K562 (cell line): ENCODE measurements at places on chromosomes 1 and 21. TPM values are rescaled to one million over a fixed set of nuclear protein-coding genes. Genes with fewer than 3 reads are reported as not detected.
A peak's percentile ranks its signal among the peaks of the same experiment; 100 is the strongest.

DNA sequence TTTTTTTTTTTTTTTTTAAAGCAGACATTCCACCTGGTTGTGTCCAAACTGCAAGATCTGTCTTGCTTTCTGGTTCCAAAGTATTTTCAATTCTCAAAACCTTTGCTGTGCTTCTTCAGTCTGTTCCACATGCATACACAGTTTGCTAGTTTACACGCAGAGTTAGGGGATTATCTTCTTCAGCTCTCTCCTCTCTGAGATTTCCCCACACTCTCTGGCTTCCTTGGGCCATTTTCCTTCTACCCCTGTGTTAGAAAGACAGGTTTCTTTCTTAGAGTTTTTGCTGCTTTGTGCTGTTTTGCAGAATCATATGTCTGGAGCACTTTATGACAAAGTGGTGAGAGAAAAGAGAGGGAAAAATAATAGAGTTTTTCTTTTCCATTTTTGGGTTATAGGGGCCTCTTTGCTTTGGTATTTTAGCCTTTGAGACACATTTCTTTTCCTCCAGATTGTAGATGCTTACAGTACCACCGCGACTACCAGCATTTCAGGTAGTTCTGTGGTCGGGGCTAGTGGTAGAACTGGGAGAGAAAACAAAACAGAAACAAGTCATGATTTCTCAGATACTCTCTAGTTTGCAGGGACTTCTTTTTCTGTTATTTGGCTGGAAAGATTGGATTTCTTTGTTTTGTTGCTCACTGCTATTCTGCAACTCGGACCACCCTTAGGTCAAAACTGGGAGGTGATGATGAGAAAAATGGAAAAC, 66.3 kb downstream of the RABGAP1L start:
- H3K4me1 ChIP-seq = no peaks in the 10 kb centered on the region
- no peaks in the 10 kb centered on the region for H3K27me3 ChIP-seq
- H3K4me3 ChIP-seq = no peak overlapping the region
- DNase-seq = no peak
- peaks cover 23% of the 10 kb centered on the region; the same call in 2 of the 3 replicates for H3K36me3 ChIP-seq
- no peak overlapping the region for H3K27ac ChIP-seq

DNA sequence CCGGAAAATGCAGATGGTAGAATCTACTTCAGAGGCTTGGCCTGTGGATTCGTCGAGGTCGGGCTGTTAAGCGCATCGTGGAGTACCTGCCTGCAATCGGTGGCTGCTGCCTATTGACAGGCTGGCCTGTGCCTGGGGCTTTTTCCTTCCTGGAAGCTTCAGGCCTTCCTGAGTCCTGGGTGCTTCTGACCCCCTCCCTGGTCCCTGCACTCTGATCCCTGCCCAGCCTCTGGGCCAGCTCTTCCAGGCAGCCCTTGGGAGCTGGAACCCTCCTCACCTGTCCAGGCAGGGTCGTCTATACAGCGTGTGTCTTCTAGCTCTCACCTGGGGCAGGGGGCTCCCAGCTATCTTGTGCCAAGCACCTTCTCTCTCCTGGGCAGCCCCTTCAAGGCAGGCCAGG, 40.0 kb upstream of the TNFRSF1B start:
- H3K27me3 ChIP-seq = no peaks in the 10 kb centered on the region
- H3K4me3 ChIP-seq = no peak overlapping the region
- H3K4me1 ChIP-seq = peaks cover 15% of the 10 kb centered on the region
- no peak for DNase-seq
- H3K27ac ChIP-seq = no peak overlapping the region
- peaks cover 36% of the 10 kb centered on the region; the same call in 2 of the 3 replicates for H3K36me3 ChIP-seq

DNA sequence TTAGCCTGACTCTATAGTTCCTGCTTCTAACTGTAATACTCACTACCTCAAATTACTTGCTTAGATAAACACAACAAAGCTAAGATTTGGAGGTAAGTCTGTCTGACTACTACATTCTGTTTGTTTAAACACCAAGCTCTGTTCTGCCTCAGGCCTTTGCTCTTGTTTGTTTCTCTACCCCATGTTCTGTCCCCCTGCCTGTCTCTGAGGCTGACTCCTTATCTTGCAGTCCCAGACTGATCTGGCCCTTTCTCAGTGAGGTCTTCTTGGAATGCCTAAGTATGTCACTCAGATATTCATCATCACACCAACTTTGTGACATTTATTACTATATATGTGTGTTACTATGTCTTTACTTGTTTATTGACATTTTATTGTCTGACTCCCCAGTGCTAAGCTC, 425.5 kb downstream of the LMO4 start:
- H3K4me3 ChIP-seq = no peak overlapping the region
- no peaks in the 10 kb centered on the region for H3K36me3 ChIP-seq
- peak overlapping the region; percentile 48; the same call in 1 of the 3 replicates for H3K27ac ChIP-seq
- no peaks in the 10 kb centered on the region for H3K4me1 ChIP-seq
- H3K27me3 ChIP-seq = no peaks in the 10 kb centered on the region

GRCh38 chr21:38806153-38806941, 618 bp downstream of the ETS2 start:
- H3K4me3 ChIP-seq = peak overlapping the region; percentile 69
- H3K36me3 ChIP-seq = peaks cover 37% of the 10 kb centered on the region; the same call in 2 of the 3 replicates
- peaks cover 38% of the 10 kb centered on the region for H3K4me1 ChIP-seq
- no peaks in the 10 kb centered on the region; the same call in 2 of the 3 replicates for H3K27me3 ChIP-seq

DNA sequence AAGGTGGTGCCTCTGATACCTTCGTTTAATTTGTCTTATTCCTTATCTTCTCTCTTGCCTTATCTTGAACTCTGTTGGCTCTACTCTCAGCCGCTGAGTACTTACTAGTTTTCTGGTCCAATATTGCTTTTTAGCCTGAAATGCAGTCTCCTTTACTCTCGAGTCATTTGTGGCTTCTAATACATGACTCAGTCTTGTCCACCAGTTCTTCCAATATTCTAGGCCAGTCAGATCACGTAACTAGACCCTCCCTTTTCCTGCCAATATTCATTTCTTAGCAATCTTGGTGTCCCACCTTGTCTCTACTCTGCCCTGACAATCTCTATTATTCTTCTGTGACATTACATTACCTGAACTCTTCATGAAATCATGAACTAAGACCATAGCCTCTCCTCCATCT, 555.8 kb downstream of the DPYD start:
- H3K4me3 ChIP-seq = no peak overlapping the region

The EXTL1 gene
- 0.13 and 0.16 TPM in 2 replicates for total RNA-seq

GRCh38 chr1:172117800-172118199, 276.5 kb downstream of the DNM3 start:
- no peaks in the 10 kb centered on the region for H3K27me3 ChIP-seq
- no peaks in the 10 kb centered on the region for H3K4me1 ChIP-seq
- H3K4me3 ChIP-seq = no peak overlapping the region
- no peak overlapping the region for H3K27ac ChIP-seq
- no peaks in the 10 kb centered on the region for H3K36me3 ChIP-seq

The GNAT2 gene
- total RNA-seq = 0.16 and 0.47 TPM in 2 replicates

The OR2L2 gene
- total RNA-seq = 0.09 TPM in 1 of 2 replicates, not detected in the other

The MTHFR gene
- 94.1 and 104 TPM in 2 replicates for total RNA-seq

DNA sequence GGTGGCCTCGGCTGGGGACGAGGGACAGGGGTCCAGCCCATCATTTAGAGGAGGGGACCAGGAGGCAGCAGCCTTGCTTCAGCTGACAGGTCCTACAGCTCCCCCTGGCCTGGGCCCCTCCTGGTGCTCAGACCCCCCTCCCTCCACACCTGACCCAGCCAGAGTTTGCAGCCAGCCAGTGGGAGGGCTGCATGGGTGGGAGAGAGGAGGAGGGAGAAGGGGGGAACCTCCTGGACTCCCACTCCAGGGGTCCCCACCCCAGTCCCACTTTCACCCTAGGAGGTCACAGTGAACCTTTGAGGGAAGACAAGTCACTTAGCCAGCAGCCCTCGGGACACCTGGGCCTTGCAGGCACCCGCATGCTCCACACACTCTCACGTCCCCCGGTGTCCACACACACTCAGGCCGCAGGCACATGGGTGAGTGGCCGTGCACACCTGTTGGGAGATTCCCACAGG, 108.9 kb upstream of the ZBTB40 start:
- H3K27ac ChIP-seq = no peak overlapping the region
- peaks cover 20% of the 10 kb centered on the region for H3K4me1 ChIP-seq
- no peak for DNase-seq
- no peak overlapping the region for H3K4me3 ChIP-seq

GRCh38 chr1:172870901-172871606, 179.7 kb downstream of the TNFSF18 start:
- no peaks in the 10 kb centered on the region for H3K27me3 ChIP-seq
- no peak for DNase-seq
- no peak overlapping the region for H3K27ac ChIP-seq
- no peak overlapping the region for H3K4me3 ChIP-seq
- H3K36me3 ChIP-seq = no peaks in the 10 kb centered on the region

The LDLRAD1 gene
- total RNA-seq = not detected in 2 replicates

DNA sequence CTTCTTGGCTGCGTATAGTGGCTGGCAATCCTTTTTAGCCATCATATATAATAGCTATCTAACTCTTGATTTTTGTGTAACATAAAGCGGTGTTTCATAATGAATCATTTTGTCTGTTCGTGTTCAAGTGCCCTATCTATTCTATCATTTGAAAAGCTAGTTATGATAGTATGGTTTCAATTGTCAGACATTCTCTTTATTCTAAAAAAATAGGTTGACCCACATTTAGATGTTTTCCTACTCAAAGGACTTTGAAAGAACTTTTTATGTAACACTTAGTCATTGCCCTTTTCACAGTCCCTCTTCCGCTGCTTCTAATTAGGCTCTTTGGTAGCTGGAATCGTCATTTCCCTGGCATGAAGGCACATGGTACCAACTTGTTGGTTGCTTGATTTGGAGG, 272.2 kb upstream of the B3GALT2 start:
- H3K4me3 ChIP-seq = no peak overlapping the region
- no peaks in the 10 kb centered on the region for H3K36me3 ChIP-seq
- no peak overlapping the region for H3K27ac ChIP-seq

- peaks cover 12% of the 10 kb centered on the region for H3K4me1 ChIP-seq
- no peak overlapping the region for H3K4me3 ChIP-seq
- H3K27me3 ChIP-seq = no peaks in the 10 kb centered on the region
- H3K36me3 ChIP-seq = no peaks in the 10 kb centered on the region
- no peak overlapping the region for H3K27ac ChIP-seq
- no peak for DNase-seq
Measured at GRCh38 chr1:226017070-226017469, 17.9 kb upstream of the SDE2 start.

The PGLYRP4 gene
- 0.13 and 0.22 TPM in 2 replicates for total RNA-seq

GRCh38 chr1:175887981-175888428, 144.6 kb upstream of the TNR start:
- peaks cover 61% of the 10 kb centered on the region for H3K27me3 ChIP-seq
- DNase-seq = peak; percentile 82
- H3K36me3 ChIP-seq = no peaks in the 10 kb centered on the region
- H3K27ac ChIP-seq = no peak overlapping the region
- H3K4me3 ChIP-seq = no peak overlapping the region
- peaks cover 4% of the 10 kb centered on the region; the same call in 2 of the 3 replicates for H3K4me1 ChIP-seq

GRCh38 chr1:107563441-107563840, 401.5 kb downstream of the VAV3 start:
- no peak for DNase-seq
- H3K27ac ChIP-seq = no peak overlapping the region
- H3K36me3 ChIP-seq = no peaks in the 10 kb centered on the region
- no peaks in the 10 kb centered on the region for H3K27me3 ChIP-seq

The EPHA2 gene
- 0.36 and 0.40 TPM in 2 replicates for total RNA-seq

DNA sequence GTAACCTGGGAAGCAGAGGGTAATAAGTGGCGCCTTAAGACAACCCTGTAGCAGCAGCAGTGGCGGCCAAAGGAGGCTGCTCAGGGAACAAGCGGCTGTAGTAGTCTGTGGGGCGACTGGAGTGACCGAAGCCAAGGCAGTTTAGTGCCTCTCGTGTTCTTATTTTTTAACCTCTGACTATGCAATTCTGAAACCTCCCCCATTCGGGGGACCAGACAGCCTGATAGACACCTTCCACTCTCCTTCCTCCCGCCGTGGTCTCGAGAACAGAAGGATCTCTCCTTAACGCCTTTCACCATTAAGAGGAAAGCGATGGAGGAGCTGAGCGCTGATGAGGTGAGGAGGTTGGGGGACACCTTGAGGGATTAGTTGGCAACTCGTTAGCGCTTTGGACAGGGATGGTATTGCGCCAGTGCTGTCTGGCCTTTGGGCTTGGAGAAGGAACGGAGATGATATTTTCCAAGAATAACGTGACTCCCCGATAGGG, 644 bp downstream of the UBE4B start:
- H3K4me3 ChIP-seq = peak overlapping the region; percentile 62
- no peaks in the 10 kb centered on the region for H3K27me3 ChIP-seq
- H3K4me1 ChIP-seq = peaks cover 3% of the 10 kb centered on the region; the same call in 1 of the 3 replicates
- peak overlapping the region; percentile 97 for H3K27ac ChIP-seq

- DNase-seq = no peak
- H3K4me1 ChIP-seq = no peaks in the 10 kb centered on the region
- H3K4me3 ChIP-seq = no peak overlapping the region
Measured at GRCh38 chr1:5907966-5908365, 84.3 kb downstream of the NPHP4 start.

- no peaks in the 10 kb centered on the region for H3K4me1 ChIP-seq
- no peak overlapping the region for H3K27ac ChIP-seq
- H3K36me3 ChIP-seq = no peaks in the 10 kb centered on the region
- no peak for DNase-seq
Measured at GRCh38 chr1:216216305-216216704, 206.9 kb downstream of the USH2A start.

The PTGFR gene
- total RNA-seq = 0.04 TPM in 1 of 2 replicates, not detected in the other
